Activated CD4-positive, alpha-beta T cell treated with anti-CD3 and anti-CD28 coated beads, Interleukin-2, amount 10 ng/mL, durations not matched to agents 7 days and 5 days (primary cell): ENCODE measurements at places on chromosomes 7 and 10. TPM values are rescaled to one million over a fixed set of nuclear protein-coding genes. Genes with fewer than 3 reads are reported as not detected.

The DYDC2 gene
- total RNA-seq: not detected

The PLAC9 gene
- total RNA-seq: not detected

The TET1 gene
- total RNA-seq: 3.0 TPM

The LIPJ gene
- total RNA-seq: not detected

The ASB10 gene
- total RNA-seq: not detected

The ABCB1 gene
- 2.7 TPM for total RNA-seq

The C10orf67 gene
- total RNA-seq: 0.15 TPM

The CFAP43 gene
- total RNA-seq: not detected

The ANKRD30A gene
- not detected for total RNA-seq

The PKD2L1 gene
- total RNA-seq: not detected
